ENCODE measurements at places on chromosomes 13 and 19. TPM values are rescaled to one million over a fixed set of nuclear protein-coding genes. Genes with fewer than 3 reads are reported as not detected.

Gene PGLYRP2
- not detected for total RNA-seq

Gene ERICH4
- not detected for total RNA-seq

Gene TRPC4
- total RNA-seq: not detected

Gene KCNC3
- 0.14 TPM for total RNA-seq

Gene TMC4
- 12.8 TPM for total RNA-seq

Gene ICAM4
- 8.1 TPM for total RNA-seq

Gene ZNF414
- total RNA-seq: 14.5 TPM

Gene SIAH3
- total RNA-seq: not detected

Gene LILRA1
- not detected for total RNA-seq

Gene LGALS14
- not detected for total RNA-seq

Gene PSG1
- total RNA-seq: not detected

Gene ATXN8OS
- not detected for total RNA-seq

Gene HSPH1
- total RNA-seq: 53.5 TPM

Gene ZNF534
- not detected for total RNA-seq

Gene ZNF331
- total RNA-seq: 3.4 TPM

Gene TSSK6
- total RNA-seq: 0.79 TPM

Gene CYP2A6
- not detected for total RNA-seq

Gene MRPL54
- 99.0 TPM for total RNA-seq

Gene TNNI3
- total RNA-seq: not detected

Gene NUP62
- total RNA-seq: 36.3 TPM

Gene LYPD5
- 3.1 TPM for total RNA-seq

Gene NKPD1
- 2.3 TPM for total RNA-seq

Gene RAB3A
- total RNA-seq: 1.4 TPM
